ENCODE measurements at places on chromosomes 1 and 21.

- no peak for DNase-seq
Measured at GRCh38 chr1:29991815-29992214, 731.6 kb downstream of the MATN1 start.

GRCh38 chr1:107883562-107883961 is 81.4 kb downstream of the VAV3 start:
- DNase-seq, result no peak

DNA sequence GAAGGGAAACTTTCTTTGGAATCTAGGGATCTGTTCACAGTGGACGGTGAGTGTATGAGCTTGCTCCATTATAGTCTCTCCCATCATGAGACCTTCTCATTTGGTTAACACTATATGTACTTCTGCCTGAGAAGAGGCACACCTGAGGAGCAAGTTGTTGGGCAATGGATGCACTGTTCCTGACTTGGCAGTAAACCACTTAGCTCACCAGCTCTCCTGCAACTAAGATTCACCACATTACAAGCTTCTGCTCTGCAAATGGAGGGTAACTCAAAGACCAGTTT is 10.2 kb downstream of the MACF1 start:
- no peak for DNase-seq

GRCh38 chr1:11453742-11454491 is 25.0 kb upstream of the DISP3 start:
- no peak for DNase-seq

DNA sequence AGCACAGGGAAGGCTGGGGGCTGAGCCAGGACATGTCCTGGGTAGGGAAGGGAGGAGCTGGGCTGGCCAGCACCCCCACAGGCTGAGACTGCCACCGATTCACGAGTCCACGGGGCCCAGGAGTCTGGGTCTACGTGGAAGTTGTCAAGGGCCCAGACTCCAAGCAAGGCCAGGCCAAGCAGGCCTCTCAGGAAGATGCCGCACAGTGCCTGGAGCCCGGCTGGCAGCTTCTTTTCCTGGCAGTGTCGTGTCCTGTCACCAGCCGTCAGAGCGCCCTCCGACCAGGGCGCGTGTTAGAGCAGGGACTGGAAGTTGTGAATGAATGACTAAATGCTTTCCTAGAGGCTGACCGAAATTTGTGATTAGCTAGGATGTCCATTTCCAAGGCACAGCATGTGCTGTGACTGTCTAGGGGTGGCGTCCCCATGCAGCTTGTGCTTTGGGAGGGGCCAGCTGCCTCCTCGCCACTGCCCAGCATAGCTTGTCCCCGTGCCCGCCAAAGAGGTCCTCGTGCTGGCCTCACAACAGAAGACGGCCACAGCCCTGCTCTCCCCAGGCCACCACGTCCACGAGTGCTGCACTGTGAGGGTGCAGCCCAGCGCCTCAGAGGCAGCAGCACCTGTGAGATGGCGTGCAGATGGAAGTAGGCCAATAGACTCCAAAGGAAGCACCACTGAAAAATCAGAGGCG is 147.4 kb upstream of the COL6A1 start:
- no peak for DNase-seq

GRCh38 chr1:107546576-107546975 is 405.7 kb downstream of the NTNG1 start:
- no peak for DNase-seq

DNA sequence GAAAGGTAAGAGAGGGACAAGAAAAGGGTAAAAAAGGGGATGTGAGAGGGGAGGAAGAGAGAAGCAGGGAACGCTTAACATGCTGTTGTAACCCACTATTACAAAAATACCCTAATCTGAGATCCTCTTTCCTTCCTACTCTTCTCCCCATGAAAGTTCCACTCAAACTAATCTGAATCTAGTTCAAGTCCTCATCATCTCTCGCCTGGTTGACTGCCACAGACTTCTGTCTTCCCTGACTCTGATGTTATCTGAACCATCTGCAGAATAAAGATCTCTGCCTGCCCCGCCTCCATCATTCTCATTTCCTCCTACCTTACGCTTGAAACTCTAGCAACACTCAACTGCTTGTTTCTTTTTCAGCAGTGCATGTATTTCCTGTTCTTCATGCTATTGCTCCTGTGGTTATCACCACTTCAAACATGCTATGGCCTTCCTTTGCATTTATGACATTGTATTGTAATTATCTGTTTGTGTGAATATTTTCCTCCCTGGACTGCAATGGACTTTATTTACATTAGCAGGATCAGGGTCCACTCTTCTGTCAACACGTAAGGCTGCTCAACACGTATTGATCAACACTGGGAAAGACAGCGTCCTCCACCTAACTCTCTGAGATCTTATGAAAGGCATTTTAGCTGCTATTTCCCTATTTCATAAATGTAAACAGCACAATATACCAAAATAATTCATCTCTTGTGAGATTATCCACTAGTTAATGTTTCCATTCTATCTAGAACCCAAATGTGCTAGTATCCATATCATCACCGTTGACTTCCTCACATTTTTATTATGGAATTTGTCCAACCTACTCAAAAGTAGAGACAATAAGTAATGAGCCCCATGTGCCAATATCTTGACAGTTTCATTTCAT is 215.5 kb upstream of the USP25 start:
- peak; percentile 69 for DNase-seq

DNA sequence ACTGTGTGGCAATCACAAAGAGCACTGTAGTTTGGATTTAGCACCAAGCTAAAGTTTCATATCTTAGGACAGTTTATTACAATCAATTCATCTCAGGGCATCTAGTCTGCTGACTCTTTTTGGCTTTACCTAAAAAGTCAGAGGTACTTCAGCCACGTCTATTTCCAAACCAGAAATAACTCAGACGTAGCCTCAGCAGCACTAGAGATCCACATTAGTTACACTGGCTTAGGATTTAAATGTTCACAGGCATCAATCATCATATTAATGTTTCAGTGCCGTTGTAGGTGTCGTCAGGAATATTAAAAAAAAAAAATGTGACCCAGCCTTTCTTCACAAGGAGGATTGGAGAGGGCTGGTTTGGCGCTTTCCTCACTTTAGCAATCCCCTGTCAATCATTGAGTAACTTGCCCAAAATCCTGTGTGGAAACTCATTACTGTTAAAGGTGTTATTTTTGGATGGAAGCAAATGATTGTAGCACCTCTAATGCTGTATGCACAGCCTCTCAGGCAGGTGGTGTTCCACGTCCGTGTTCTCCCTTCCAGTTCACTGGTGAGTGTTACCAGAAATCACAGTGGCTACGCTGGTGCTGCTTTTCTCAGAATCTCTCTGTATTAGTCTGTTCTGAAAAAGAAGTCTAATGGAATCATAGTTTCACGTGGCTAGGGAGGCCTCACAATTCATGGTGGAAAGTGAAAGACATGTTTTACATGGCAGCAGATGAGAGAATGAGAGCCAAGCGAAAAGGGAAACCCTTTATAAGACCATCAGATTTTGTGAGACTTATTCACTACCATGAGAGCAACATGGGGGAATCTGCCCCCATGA is 45.4 kb downstream of the NEK7 start:
- DNase-seq, result no peak

DNA sequence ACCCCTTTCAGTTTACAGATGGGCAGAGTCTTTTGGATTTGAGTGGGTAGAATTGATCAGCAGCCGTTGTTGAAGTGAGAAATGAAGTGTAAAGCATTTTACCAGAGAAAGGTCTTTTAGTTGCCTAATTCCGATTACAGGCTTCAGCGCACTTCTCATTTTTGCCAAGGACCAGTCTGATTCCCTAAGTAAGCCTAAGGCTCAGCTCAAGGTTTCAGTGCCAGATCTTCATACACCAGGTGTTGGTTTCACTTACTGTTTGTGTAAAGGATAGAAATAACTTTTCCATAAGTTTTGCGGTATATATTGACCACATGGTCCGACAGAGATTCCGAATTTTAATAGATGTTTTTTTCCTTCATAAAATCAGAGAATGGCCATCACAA is 83.9 kb upstream of the BMP8A start:
- no peak for DNase-seq

DNA sequence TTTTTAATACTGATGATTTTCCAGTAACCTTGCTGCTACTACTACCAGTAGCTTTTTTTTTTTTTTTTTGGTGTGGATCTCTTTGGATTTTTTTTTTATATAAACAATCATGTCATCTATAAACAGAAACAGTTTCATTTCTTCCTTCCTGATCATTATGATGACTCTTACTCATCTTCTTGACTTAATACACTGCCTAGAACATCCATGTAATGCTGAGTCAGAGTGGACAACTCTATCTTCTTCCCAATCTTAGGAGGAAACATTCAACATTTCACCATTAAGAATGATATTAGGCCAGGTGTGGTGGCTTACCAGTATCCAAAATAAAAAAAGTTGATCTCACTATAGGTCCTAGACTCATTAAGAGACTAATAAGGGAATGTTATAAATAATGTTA is 69.1 kb downstream of the RUSC1 start:
- DNase-seq, result no peak

GRCh38 chr1:219717536-219717935 is 104.6 kb upstream of the ZC3H11B start:
- no peak for DNase-seq

- DNase-seq, result no peak
Measured at GRCh38 chr1:23616292-23616824, 57.1 kb upstream of the ID3 start.

DNA sequence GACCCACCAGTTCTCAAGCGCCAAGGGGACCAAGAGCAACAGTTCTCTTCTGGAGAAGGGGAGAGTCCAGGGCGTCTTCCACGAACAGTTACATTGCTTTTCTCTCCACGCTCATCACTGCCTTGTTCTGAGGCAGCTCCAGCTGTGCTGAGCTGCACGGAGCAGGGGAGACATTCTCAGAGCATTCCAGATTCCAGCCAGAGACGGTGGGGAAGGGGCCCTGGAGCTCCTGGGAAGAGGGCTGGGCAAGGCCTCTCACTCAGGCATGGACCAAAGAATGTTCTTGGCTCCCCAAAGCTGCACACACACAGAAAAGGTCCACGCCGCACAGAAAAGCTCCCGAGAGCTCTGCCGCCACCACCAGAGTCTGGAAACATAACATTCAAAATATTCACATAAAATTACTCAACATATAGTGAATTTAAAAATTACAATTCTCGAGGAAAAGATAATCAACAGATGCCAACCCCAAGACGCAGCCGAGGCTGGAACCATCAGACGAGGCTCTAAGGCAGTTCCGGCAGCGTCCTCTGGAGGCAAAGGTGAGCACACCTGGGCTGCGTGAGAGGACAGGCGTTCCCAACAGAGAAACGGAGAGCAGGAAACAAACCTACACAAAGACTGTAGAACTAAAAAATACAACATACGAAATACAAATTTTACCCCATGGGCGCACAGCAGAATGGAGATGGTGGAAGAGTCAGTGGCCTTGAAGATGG is 40.5 kb downstream of the UBE2G2 start:
- DNase-seq, result no peak

DNA sequence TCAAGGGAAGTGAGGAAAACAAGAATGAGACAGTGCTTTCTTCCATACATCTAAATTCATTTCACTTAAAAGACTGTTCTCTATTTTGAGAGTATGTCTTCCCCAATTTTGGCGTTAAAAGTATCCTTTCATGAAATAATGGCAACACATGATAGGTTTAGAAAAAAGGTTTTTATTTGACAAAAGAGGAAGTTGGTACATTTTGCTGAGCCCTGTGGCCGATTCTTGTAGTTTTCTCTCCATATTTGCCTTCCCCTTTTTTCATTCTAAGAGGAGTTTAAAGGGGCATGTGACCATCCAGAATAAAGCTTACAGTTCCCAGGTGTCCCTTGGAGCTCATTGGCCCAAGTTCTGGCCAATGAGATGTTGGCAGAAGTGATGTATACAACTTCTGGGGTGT is 140.4 kb upstream of the KCNE2 start:
- no peak for DNase-seq

DNA sequence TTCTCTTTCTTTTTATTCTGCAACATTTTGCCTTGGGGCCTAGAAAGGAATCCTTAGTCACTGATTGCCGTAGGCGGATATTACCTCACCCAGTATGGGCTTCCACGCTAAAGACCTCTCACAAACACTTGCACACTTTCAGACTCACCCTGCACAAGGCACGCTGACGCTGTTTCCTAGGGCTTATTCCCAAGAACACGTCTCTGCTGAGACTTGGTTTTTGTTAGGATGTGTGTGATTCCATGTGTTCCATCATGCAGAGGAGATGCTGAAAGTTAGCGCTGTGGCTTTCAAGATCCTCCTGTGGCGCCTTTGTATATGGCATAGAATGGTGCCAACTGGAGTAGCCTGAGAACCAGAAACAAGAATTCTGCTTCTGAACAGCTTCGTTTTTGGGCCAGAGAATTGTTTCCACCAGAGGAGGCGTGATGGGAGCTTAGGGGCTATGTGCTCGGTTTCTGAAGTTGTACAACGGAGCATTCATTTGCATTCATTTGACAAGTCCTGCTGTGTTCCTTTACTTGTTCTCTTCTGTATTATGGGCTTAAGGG is 297.0 kb downstream of the DISC1 start:
- no peak for DNase-seq

DNA sequence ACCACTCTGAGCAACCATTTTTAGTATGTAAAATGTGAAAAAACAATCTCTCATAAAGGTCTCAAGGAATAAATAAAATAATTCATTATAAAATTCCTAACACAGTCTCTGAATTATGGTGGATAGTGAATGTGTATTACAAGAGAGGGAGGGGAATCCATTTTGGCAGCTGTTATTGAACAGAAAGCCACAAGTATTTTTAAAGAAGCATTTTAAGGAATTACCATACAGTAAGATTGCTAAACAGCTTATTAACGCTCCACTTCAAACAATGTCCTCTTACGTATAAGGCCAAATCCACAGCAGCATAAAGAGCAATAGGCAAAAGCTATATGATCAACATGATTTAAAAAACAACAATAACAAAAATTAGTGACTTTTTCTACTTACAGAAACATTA is 18.4 kb downstream of the PIGK start:
- no peak for DNase-seq

- no peak for DNase-seq
Measured at GRCh38 chr1:63671514-63671913, 78.3 kb downstream of the PGM1 start.

DNA sequence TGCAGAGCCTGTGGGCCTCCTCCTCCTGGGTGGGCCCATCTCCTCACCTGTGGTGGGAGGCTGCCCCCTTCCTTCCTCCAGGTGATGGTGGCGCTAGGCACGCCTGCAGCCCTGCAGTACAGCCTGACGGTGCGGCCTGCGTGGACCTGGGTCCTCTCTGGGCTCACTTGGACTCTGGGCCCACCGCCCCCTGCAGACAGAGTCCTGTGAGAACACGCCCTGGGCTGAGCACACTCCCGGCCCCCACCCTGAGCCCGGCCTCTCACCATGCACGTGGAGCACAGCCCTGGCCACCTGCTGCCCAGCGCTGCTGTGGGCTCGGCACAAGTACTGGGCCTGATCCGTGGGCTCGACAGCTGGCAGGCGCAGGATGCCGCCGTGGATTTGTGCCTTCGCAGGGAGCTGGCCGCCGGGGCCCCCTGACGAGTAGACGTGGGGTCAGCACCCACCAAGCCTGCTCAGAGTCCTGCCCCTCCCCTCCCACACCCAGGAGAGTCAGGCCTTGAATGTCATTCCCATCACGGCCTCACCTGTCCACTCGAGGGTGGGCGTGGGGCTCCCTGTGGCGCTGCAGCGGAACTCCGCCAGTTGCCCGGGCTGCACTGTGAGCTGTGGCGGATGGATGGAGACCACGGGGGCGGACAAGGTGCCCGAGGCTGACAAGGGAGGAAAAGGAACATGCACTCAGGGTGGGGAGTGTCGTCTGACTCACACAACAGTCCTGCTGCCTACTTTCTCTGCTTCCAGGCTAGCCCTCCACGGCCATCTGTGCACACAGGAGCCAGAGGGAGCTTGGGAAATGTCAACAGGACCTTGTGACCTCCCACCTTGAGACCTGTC is 43.4 kb downstream of the LDLRAD2 start:
- DNase-seq, result no peak

- DNase-seq, result no peak
Measured at GRCh38 chr1:239858057-239858456, 233.6 kb upstream of the FMN2 start.
